ENCODE measurements at places on chromosomes 5 and 9. TPM values are rescaled to one million over a fixed set of nuclear protein-coding genes. Genes with fewer than 3 reads are reported as not detected.

The DND1 gene
- total RNA-seq, result 0.77 TPM

GRCh38 chr5:180138976-180139730 lies 67.6 kb upstream of the RNF130 start:
- no peak for DNase-seq

DNA sequence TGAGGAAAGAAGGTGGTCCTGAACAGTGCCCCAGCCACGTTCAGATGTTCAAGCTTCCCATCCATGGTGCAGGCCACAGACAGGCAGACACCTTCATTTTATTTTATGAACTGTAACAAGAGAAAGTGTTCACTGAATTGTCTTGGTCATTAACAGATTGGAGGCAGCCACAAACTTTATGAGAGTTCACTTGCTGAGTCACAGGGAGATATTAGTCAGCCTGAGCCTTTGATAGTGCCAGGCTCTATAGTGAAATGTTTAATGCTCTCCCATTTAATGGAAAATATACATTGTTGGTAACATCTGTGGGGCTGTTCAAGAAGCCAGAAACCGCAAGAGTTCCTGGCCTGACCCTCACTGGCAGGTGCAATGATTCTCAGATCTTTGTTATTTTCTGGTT lies 237.0 kb downstream of the TENT4A start:
- DNase-seq, result no peak

DNA sequence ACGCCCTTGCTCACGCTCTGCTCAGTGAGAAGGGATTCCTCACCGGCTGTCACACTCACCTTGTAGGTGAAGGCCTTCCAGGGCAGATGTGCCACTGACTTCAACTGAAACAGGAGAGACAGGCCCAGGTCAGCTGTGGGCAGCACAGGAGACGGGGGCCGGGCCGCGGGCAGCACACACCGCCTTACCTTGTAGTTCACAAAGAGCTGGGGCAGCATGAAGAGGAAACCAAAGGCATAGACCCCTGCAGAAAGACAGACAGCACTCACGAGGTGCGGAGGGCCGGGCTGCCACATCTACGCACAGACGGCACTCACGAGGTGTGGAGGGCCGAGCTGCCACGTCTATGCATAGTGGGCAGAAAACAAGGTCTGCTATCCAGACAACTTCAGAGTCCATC lies 23.3 kb downstream of the CLPTM1L start:
- DNase-seq, result no peak

DNA sequence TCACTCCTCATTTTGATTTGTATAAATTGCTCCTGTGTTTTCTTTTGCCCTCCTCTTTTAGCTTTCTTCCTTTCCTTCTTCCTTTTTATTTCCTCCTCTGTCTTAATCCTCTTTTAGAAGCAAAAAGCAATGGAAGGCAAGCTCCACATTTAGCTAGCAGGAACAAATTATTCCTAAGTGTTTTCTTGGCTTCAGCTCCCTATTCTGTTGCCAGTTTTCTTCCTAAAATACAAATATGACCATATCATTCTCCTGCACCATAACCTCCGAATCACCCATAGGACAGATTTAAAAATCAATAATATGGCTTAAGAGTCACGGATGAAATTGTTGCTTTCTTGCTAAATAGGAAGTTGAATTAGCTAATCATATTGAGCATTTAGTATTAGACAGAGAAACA lies 49.4 kb downstream of the GRIN3A start:
- no peak for DNase-seq

DNA sequence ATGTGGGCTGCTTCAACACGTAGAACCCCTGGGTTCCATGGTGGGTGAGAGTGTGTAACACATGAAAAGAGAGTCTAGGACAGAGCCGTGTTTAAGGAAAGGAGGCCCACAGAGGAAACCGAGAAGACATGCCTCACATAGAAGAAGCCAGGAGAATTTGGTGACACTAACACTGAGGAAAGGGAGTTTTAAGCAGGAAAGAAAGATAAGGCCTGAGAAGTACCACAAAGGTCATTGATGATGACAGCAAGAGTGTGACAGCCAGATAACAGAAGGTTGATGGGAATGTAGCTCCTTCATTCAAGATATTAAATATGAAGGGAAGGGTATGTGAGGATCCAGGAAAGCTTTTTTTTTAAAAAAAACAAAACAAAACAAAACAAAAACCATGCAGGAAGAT lies 72.4 kb upstream of the SPRY4 start:
- no peak for DNase-seq

The ZFYVE16 gene
- 32.8 TPM for total RNA-seq

DNA sequence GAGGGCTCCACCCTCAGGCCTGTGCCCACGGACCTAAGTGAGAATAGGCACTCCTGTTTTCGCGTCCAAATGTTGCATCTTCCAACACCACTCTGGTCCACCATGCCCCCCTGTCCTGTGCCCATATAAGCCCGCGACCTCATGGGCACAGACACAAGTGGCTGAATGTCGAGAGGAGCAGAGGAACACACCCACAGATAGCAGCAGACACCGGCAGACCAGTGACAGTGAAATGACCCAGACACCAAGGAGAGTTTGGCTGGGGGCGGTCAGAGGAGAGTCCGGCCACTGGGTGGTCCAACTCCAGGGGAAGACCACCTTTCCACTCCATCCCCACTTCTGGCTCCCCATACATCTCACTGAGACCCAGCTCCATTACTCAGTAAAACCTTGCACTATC lies 161.4 kb upstream of the DAB2 start:
- DNase-seq, result no peak

- no peak for DNase-seq
Measured at GRCh38 chr9:20559231-20559890, 62.9 kb downstream of the MLLT3 start.

The EFNA5 gene
- total RNA-seq, result 50.2 TPM

The FAM221B gene
- not detected for total RNA-seq

DNA sequence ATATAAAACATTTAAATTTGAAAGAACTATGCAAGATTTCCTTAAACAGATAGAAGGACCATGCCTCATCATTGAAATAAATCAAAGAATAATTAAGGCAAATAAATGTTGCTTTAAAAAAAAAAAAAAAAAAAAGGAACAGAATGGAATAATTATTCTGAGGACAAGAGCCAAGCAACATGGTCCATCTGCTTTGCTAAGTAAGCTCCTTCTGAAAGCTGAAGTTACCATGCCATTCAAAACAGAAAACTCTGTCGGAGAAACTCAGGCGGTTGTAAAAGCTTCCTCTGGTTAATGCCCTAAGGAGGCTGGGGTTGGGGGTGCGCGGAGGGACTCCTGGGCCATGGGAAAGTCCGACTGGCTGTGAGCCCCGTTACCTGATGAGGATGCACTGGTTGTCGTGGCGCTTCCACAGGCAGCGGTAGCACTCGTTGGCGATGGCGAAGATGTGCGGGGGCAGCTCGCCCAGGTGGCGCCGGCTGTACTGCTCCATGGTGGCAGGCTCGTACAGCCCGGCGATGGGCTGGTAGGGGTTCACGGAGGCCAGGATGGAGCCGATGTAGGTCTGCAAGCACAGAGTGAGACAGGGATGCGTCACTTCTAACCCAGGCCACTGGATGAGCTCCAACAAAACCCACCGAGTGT lies 141.7 kb downstream of the MYO10 start:
- DNase-seq, result no peak

The PRELID2 gene
- 40.0 TPM for total RNA-seq

The ASPN gene
- not detected for total RNA-seq

GRCh38 chr9:121895818-121896544 lies 197.1 kb downstream of the TTLL11 start:
- no peak for DNase-seq

GRCh38 chr5:80153586-80154126 lies 102.2 kb downstream of the SERINC5 start:
- DNase-seq, result no peak

- no peak for DNase-seq
Measured at GRCh38 chr9:28301281-28301680, 728.0 kb upstream of the C9orf72 start.

The TMEM252 gene
- not detected for total RNA-seq

The RPL35 gene
- total RNA-seq, result 2,661 TPM

- peak; percentile 58 for DNase-seq
Measured at GRCh38 chr5:109191153-109191558, 218.6 kb downstream of the PJA2 start.

DNA sequence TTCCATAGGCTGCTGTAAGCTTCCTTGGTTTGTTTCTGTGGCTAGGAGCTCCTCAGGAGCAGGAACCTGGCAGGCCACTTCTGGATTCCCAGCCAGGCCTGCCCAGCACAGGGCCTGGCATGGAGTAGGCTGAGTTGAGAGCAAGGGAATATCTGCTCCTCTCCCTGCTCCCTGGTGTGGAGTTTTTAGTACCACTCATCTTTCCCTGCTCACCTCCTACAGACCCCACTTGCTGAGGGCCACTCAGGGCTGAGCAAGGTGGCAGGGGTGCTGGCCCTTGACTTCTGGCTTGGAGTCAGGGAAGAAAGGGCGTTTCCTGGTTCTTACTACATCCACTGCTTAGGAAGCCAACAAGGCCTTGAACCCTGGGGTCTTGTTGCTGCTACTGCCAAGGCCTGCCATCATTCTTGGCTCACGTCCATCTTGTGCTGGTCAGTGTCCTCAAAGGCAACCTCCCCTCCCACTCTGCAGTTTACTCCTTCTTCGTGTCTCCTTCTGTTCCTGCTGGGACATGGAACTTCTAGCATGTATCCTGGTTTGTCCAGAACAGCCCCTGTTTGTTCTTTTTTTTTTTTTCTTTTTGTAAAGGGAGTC lies 54.9 kb downstream of the PSD2 start:
- no peak for DNase-seq

DNA sequence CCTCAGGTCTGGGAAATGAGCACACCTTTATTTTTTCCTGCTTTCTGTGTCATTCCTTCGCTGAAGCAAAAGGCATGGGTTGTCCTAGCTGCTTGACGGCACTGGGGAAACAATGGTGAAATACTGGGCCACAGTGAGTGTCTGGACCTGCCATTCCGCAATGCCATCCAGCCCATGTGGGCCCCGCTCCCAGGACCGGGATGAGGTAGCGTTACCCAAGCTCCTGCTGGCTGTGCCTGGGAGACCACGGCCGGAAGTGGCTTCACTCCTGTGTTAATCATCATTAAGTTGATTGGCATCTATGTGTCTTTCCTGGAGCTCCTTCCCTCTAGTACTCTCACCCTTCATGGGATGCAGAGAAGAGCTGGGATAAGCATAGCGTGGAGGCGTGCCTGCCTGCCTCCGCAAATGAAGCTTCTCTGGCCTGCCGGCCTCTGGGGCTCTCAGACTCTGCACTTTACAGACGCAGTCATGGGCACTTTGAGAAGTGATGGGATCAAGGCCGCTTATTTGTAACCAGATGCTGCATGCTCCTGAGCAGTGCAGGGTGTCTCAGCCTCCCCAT lies 16.5 kb upstream of the SMIM32 start:
- no peak for DNase-seq

The ACOT12 gene
- total RNA-seq, result not detected

The PLAC8L1 gene
- not detected for total RNA-seq

- DNase-seq, result no peak
Measured at GRCh38 chr9:71322311-71322710, 200.9 kb upstream of the TRPM3 start.

DNA sequence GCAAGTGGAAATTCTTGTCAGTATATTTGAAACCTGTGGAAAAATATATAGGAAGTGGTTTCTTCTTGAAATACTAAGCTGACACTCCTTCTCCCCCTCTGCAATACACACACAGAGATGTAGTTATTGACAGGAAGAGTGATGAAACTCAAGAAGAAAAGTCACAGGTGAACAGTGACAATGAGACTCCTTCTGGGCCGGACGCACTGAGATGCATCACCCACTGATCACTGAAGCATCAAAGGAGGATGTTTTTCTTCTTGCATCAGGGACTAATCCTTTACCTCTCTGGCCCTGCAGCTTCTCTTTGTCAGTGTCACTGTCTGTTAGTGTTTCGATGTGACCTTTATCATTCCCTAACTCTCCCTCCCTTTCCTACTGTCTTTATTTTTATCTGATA lies 1864.2 kb upstream of the C9orf72 start:
- DNase-seq, result no peak

The CDHR2 gene
- total RNA-seq, result not detected

DNA sequence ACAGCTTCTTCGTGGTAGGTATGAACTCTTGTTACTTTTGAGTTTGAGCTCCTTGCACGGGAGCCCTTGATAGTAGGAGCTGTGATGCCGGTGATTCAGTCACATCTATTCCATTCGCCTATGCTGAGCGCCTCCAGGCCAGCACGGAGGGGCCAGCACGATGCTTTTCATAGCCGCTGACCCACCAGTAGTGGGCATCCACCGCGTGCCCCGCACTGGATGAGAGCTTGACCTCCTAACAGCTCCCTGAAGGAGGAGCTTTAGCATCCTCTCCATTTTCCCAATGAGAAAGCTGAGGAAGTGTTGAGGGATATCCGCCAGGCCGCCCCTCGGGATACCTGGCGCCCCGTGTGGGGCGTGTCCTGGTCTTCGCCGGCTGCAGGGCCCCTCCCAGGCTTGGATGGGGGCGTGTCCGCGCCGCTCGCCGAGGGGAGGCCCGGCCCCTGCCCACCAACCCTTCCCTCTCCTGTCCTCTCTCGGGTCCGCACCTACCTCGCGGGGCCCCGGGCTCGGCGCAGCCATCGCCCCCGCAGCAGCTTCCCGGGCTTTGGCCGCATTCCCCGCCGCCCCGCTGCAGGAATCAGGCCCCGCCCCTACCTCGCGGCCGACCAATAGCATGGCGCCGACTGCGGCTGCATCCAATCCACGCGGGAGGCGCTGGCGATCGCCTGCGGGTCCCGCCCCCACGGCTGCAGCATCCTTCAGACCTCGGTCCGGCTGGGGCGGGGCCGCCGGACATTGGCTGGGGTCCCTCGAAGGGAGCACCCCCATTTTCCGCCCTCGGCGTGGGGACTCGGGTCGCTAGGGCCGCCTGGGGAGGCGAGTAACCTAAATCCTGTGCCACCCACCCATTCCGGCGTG lies at the start of gene PIP5KL1:
PIP5KL1 (minus strand) TSS at position 547 of the 861 bp plus-strand sequence; CDS start at position 522, 25 bp downstream.
- DNase-seq, result peak; percentile 81

- no peak for DNase-seq
Measured at GRCh38 chr5:132422720-132423437, 53.4 kb downstream of the SLC22A5 start.

The SH3TC2 gene
- total RNA-seq, result 1.8 TPM

The ADGRD2 gene
- total RNA-seq, result not detected

DNA sequence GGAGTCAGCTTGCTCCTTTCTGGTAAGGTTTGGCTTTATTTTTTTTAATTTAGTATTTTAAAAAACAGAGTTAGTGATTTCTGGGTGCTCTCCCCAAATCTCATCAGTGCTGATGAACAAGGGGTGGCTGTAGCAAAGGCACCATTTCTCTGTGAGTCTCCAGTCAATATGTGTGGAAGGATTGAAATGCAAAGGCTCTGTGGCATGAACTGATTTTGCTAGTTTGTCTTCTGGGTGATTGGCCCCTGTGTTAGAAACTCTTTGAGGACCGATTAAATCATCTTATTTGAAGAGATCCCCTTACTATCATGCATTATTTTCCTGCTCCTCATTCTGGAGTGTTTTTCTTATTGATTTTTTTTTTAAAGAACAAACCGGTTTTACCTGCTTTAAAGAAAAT lies 596 bp downstream of the TEK start:
- no peak for DNase-seq

DNA sequence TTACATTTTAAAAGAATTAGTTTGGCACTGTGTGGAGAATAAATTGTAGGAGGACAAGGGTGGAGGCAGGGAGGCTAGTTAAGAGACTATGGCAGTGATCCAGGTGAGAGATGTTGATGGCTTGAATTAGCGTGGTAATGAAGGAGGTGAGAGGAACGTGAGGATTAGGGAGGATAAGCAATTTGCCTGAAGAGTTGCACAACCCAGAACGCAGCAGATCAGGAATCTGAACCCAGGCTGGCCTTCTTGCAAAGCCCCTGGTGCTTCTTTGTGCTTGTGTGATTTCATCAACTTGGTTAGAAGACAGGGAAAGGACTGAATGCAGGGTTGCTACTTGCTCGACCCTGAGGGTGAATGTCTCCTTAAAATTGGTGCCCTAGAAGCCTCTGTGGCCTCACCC lies 6.9 kb upstream of the SCAMP1 start:
- DNase-seq, result no peak

The GRXCR2 gene
- total RNA-seq, result not detected

The PHF24 gene
- total RNA-seq, result not detected

The ADAMTS6 gene
- total RNA-seq, result 14.3 TPM

All from NCI-H460 (cell line).